ENCODE measurements at places on chromosomes 7 and 10.
A peak's percentile ranks its signal among the peaks of the same experiment; 100 is the strongest.

DNA sequence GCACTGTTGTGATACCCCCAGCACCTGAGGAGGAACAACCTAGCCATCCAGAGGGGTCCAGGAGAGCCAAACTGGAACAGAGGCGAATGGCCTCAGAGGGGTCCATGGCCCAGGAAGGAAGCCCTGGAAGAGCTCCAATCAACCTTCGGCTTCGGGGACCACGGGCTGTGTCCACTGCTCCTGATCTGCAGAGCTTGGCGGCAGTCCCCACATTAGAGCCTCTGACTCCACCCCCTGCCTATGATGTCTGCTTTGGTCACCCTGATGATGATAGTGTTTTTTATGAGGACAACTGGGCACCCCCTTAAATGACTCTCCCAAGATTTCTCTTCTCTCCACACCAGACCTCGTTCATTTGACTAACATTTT lies 1.6 kb upstream of the CASP2 start:
- no peak for DNase-seq

GRCh38 chr7:127383123-127383835 lies 9.2 kb downstream of the ZNF800 start:
- DNase-seq: no peak

- DNase-seq: peak; percentile 98
Observed at GRCh38 chr10:110918269-110918642, 724 bp downstream of the BBIP1 start.

- DNase-seq: no peak
Observed at GRCh38 chr7:30646154-30646553, 36.1 kb downstream of the CRHR2 start.

GRCh38 chr7:98930464-98930863 lies 52.1 kb downstream of the TRRAP start:
- no peak for DNase-seq

- DNase-seq: peak; percentile 16
Observed at GRCh38 chr7:14691597-14692203, 210.9 kb downstream of the DGKB start.

GRCh38 chr7:143216151-143216550 lies 5.7 kb upstream of the TAS2R40 start:
- DNase-seq: no peak

DNA sequence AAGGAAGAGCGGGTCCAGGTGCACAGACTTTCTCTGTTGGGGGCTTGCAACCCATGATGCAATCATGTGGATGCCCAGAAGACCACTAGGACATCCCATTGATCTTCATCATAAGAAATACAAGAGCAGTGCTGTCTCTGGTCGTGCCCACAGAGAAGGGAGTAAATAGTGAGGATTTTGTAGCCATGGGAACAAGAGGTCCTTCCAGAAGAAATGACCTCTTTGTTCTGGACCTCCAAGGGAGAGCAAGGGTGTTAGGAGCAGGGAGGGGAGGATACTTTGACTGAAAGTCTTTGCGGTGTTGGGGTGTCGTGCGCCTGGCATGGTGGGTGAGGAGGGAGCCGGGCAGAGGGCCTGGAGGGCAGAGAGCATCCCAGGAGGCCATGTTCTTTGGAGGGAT lies 55.0 kb upstream of the EN2 start:
- no peak for DNase-seq

GRCh38 chr10:76433161-76434005 lies 1002.0 kb downstream of the LRMDA start:
- peak; percentile 67 for DNase-seq

- DNase-seq: no peak
Observed at GRCh38 chr7:83547526-83547925, 101.4 kb downstream of the SEMA3E start.

DNA sequence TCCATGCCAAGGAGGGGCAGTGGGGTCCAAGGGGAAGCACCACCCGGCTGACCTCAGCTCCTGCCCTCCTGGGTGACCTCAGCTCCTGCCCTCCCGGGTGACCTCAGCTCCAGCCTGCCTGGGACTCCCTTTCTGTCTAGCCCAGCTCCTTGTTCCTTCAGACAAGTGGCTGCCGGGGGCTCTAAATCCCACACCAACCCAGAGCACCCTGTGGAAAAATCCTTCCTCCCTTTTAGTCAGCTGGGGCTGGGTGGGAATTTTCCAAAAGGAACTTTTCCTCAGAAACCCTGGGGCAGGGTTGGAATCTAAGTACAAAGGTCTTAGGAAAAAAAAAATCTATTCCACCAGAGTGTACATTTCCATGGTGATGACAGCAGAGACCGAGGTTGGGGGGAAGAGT lies 36.3 kb downstream of the AKR1B1 start:
- DNase-seq: no peak

- DNase-seq: no peak
Observed at GRCh38 chr7:5232485-5232837, 42.4 kb downstream of the WIPI2 start.

DNA sequence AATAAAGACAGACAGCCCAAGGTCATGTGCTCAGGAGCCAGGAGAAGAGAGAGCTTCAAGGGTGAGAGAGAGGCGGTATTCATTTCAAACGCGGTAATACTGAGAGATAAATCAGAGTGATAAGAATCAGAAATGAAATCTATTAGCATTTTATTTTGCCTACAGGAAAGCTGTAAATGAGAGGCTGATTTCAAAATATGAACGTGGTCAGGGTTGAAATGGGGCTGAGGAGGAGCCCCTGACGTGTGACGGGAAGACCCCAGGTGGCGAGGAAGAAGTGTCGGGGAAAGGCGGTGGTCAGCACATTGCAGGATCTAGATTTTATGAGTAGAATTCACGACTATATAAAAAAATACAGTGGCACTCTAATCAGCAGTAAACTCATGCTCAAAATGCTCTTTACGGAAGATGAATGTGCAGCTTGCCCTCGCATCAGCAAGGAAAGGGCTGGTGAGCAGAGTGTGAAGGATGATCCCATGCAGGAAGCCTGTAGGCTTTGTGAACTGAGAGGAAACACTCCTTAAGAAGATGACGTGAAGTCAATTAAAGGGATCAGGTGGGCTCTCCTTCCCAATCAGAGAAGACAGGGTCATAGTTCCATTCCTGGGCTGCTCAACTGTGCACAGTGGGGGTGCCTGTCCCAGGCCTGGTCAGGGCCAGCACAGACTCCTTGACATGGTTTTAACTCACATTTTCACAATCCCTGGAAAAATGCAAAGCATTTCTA lies 360.2 kb downstream of the PTPRN2 start:
- DNase-seq: no peak

DNA sequence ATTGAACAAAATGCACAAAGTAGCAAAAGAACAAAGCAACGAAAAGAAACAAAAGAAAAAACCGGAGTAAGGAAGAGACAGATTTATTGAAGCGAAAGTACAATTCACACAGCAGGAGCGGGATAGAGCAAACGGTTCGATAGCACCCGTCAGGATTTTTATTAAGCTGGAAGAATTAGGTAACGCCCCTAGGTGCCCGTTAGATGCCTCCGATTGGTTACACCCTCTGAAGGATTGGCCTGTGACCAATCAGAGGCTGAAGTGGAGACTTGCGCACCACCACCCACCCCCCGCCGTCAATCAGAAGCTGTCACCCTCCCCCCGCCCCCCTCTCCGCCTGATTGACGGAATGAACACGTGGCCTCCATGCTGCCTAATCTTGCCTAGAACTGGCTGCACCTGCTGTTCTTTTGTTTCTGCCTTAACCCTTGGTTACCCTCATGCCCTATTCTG lies 16.8 kb downstream of the OCM2 start:
- DNase-seq: peak; percentile 87

GRCh38 chr10:58373442-58373827 lies 11.8 kb upstream of the TFAM start:
- no peak for DNase-seq

GRCh38 chr10:95513941-95514392 lies 47.2 kb downstream of the SORBS1 start:
- no peak for DNase-seq

- peak; percentile 97 for DNase-seq
Observed at GRCh38 chr10:31759799-31760626, 168.6 kb downstream of the ARHGAP12 start.

DNA sequence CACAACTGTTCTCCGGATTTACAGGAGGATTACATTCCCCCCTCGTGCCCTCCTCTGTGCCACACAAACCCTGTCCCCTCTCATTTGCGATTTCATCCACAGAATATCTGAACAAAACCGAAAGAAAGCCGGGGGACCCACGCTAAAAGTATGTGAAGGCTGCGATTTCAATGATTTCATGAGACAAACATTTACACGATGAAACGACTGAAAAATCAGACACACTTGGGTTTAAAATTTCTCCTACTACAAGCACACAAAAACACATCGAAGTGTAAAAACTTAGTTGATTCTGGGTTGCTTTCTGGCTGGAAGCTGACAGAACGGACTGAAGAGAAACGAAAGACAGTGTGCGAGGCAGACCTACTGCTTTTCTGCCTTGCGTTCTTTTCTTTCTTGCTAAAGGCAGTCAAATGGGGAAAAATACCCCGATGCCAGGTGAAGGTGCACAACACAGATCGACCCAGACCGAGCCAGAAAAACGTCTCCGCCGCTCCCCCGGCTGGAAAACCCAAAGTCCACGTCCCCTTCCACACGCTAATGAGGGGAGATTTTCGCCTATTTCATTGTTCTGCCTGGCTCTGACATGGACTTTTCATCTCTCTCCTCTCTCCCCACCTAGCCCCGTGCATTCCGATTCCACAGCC lies 1.2 kb downstream of the HIPK2 start:
- DNase-seq: peak; percentile 42

Data from ELF-1 (cell line).